ENCODE measurements at places on chromosomes 4 and X.

GRCh38 chr4:189143263-189143952, 797.3 kb upstream of the FRG1 start:
- no peak overlapping the region for H3K27ac ChIP-seq
- no peak overlapping the region for H3K4me3 ChIP-seq

DNA sequence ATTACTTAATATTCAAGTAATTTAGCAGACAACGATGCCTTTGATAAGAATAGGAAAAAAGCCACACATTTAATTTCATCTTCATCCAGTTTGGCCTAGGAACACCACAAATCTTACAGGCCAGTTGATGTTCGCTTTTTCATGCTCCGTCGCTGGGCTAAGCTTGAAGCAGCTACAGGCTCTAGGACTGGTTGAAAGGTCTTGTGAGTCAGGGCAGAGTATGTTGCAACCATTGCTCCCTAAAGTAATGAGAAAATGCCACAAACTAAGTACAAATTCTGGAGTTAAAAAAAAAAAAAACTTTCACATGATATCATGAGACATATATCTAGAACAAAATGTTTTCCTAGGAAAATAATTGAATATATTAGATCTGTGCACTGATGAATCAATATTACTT, 123.8 kb downstream of the RPS6KA6 start:
- no peaks in the 10 kb centered on the region for H3K4me1 ChIP-seq
- H3K27me3 ChIP-seq = no peaks in the 10 kb centered on the region
- no peaks in the 10 kb centered on the region for H3K36me3 ChIP-seq
- DNase-seq = no peak

- no peak overlapping the region for H3K4me3 ChIP-seq
- H3K27ac ChIP-seq = no peak overlapping the region
- no peaks in the 10 kb centered on the region for H3K27me3 ChIP-seq
- H3K36me3 ChIP-seq = no peaks in the 10 kb centered on the region
- DNase-seq = no peak
Observed at GRCh38 chr4:7650606-7651385, 216.1 kb upstream of the PSAPL1 start.

- no peaks in the 10 kb centered on the region for H3K4me1 ChIP-seq
- H3K36me3 ChIP-seq = no peaks in the 10 kb centered on the region
- no peaks in the 10 kb centered on the region for H3K27me3 ChIP-seq
- DNase-seq = no peak
Observed at GRCh38 chrX:10048076-10048475, 80.9 kb downstream of the CLDN34 start.

GRCh38 chrX:11792461-11793421, 34.7 kb downstream of the MSL3 start:
- H3K36me3 ChIP-seq = no peaks in the 10 kb centered on the region
- DNase-seq = no peak
- no peaks in the 10 kb centered on the region for H3K4me1 ChIP-seq
- no peak overlapping the region for H3K4me3 ChIP-seq

DNA sequence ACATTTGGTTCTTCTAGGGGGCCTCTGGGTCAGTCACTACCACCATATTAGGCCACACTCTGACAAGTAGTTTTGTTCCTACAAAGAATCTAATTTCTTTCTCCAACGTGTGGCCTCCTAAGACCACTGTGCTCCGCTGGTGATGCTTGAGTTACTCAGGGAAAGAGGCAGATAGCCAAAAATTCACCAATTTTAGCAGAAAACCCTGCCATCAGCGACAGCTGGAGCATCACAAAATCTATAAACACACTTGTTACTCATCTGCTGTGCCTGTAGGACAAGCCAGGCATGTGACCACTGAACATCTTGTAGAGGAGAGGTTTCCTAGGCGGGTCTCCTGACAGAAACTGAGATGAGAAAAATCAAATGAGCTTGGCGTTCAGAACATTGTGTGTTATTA, 105.4 kb downstream of the SYNPO2 start:
- peak overlapping the region; percentile 55 for H3K27ac ChIP-seq
- no peak overlapping the region for H3K4me3 ChIP-seq
- no peak for DNase-seq
- no peaks in the 10 kb centered on the region for H3K27me3 ChIP-seq

- no peak for DNase-seq
- H3K4me3 ChIP-seq = no peak overlapping the region
- no peaks in the 10 kb centered on the region for H3K36me3 ChIP-seq
- H3K4me1 ChIP-seq = no peaks in the 10 kb centered on the region
Observed at GRCh38 chr4:7460566-7460965, 25.8 kb upstream of the PSAPL1 start.

- H3K4me1 ChIP-seq = no peaks in the 10 kb centered on the region
- DNase-seq = no peak
- H3K4me3 ChIP-seq = no peak overlapping the region
- H3K36me3 ChIP-seq = peaks cover 95% of the 10 kb centered on the region
- H3K27me3 ChIP-seq = no peaks in the 10 kb centered on the region
Observed at GRCh38 chr4:70830054-70830453, 9.6 kb downstream of the GRSF1 start.

DNA sequence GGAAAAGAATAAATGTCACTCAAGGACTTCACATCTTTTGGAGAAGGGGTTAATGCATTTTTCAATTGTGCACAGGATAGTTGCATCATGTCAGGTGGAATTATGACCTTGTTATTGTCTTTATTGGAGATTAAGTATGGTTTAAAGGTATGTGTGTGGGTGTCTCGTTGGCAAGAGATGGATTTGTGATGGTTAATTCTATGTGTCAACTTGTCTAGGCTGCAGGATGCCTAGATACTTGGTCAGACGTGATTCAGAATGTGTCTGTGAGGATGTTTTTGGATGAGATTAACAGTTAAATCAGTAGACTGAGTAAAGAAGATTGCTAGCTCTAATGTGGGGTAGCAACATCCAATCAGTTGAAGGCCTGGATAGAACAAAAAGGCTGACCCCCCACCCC, 42.2 kb upstream of the HSD17B10 start:
- DNase-seq = no peak
- H3K27me3 ChIP-seq = no peaks in the 10 kb centered on the region
- no peaks in the 10 kb centered on the region for H3K4me1 ChIP-seq
- no peak overlapping the region for H3K4me3 ChIP-seq
- H3K27ac ChIP-seq = no peak overlapping the region
- no peaks in the 10 kb centered on the region for H3K36me3 ChIP-seq

DNA sequence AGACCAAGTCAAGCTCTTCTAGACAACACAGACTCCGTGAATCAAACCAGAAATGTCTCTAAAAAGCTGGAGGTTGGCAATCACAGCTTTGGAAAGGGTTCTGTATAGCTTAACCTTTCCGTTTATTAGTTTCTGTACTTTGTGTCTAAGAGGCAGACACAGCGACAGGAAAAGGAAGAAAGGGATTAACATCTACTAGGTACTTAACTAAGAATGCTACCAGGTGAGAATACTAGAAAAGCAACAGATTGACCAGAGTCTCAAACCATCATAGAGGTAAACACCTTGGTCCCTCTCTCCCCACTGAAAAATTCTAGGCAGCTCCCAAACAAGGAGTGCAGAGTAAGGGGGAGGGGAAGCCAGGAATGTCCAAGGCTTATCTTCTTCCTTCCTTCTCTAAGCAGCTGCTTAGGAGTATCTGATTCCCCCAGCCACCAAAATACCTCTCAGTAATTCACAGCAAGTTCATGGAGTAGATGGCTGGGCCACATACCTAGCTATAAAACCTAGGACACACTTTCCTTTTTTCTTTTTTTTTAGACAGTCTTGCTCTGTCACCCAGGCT, 80.8 kb downstream of the APBB2 start:
- no peaks in the 10 kb centered on the region for H3K27me3 ChIP-seq
- no peaks in the 10 kb centered on the region for H3K36me3 ChIP-seq
- DNase-seq = no peak
- H3K4me3 ChIP-seq = no peak overlapping the region

DNA sequence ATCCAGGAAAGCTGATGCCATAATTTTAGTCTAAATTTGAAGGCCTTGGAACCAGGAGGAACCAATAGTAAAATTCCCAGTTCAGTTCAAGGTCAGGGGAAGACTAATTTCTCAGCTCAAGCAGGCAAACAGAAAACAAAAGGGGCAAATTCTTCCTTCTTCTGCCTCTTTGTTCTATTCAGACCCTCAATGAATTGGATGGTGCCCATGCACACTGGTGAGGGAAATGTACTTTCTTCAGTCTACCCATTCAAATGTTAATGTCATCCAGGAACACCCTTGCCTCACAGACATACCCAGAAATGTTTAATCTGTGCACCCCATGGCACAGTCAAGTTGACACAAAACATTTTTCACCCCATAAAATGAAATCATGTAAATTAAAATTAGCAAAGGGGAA, 1851.2 kb upstream of the ADGRL3 start:
- H3K27ac ChIP-seq = no peak overlapping the region
- H3K4me1 ChIP-seq = no peaks in the 10 kb centered on the region
- no peaks in the 10 kb centered on the region for H3K36me3 ChIP-seq
- H3K4me3 ChIP-seq = no peak overlapping the region

GRCh38 chrX:31593353-31593752, 521.5 kb upstream of the FTHL17 start:
- H3K4me3 ChIP-seq = no peak overlapping the region
- no peaks in the 10 kb centered on the region for H3K36me3 ChIP-seq
- H3K27ac ChIP-seq = no peak overlapping the region
- H3K27me3 ChIP-seq = no peaks in the 10 kb centered on the region
- no peak for DNase-seq
- H3K4me1 ChIP-seq = no peaks in the 10 kb centered on the region

- H3K4me3 ChIP-seq = no peak overlapping the region
- no peaks in the 10 kb centered on the region for H3K36me3 ChIP-seq
- no peak for DNase-seq
- H3K4me1 ChIP-seq = no peaks in the 10 kb centered on the region
- no peaks in the 10 kb centered on the region for H3K27me3 ChIP-seq
Observed at GRCh38 chr4:93791570-93792195, 36.9 kb upstream of the ATOH1 start.

GRCh38 chrX:3757510-3758025, 44.1 kb upstream of the PRKX start:
- no peak overlapping the region for H3K27ac ChIP-seq
- no peaks in the 10 kb centered on the region for H3K36me3 ChIP-seq
- no peak overlapping the region for H3K4me3 ChIP-seq

GRCh38 chr4:92236877-92237276, 66.9 kb upstream of the GRID2 start:
- H3K27me3 ChIP-seq = no peaks in the 10 kb centered on the region
- no peak overlapping the region for H3K27ac ChIP-seq
- H3K4me1 ChIP-seq = no peaks in the 10 kb centered on the region
- no peak for DNase-seq
- H3K4me3 ChIP-seq = no peak overlapping the region
- H3K36me3 ChIP-seq = no peaks in the 10 kb centered on the region

- H3K36me3 ChIP-seq = no peaks in the 10 kb centered on the region
- H3K4me3 ChIP-seq = no peak overlapping the region
- no peaks in the 10 kb centered on the region for H3K4me1 ChIP-seq
- DNase-seq = no peak
Observed at GRCh38 chr4:20020056-20020455, 231.6 kb upstream of the SLIT2 start.

- no peak overlapping the region for H3K27ac ChIP-seq
- H3K4me1 ChIP-seq = no peaks in the 10 kb centered on the region
- no peak for DNase-seq
- no peaks in the 10 kb centered on the region for H3K27me3 ChIP-seq
Observed at GRCh38 chrX:155888139-155888538, 7.0 kb downstream of the VAMP7 start.

GRCh38 chr4:141705747-141706377, 69.5 kb downstream of the IL15 start:
- H3K4me3 ChIP-seq = no peak overlapping the region
- no peaks in the 10 kb centered on the region for H3K4me1 ChIP-seq
- H3K27me3 ChIP-seq = no peaks in the 10 kb centered on the region
- no peaks in the 10 kb centered on the region for H3K36me3 ChIP-seq
- no peak overlapping the region for H3K27ac ChIP-seq

- no peak overlapping the region for H3K4me3 ChIP-seq
- H3K4me1 ChIP-seq = no peaks in the 10 kb centered on the region
- DNase-seq = no peak
- no peak overlapping the region for H3K27ac ChIP-seq
- no peaks in the 10 kb centered on the region for H3K36me3 ChIP-seq
Observed at GRCh38 chr4:16334601-16335000, 108.3 kb upstream of the TAPT1 start.

GRCh38 chrX:95675794-95676193, 1008.8 kb upstream of the DIAPH2 start:
- no peak overlapping the region for H3K4me3 ChIP-seq
- H3K4me1 ChIP-seq = no peaks in the 10 kb centered on the region
- no peaks in the 10 kb centered on the region for H3K27me3 ChIP-seq
- no peaks in the 10 kb centered on the region for H3K36me3 ChIP-seq
- DNase-seq = no peak

GRCh38 chr4:174423257-174423944, 98.9 kb downstream of the HPGD start:
- H3K4me1 ChIP-seq = peaks cover 7% of the 10 kb centered on the region
- no peak for DNase-seq
- H3K27me3 ChIP-seq = no peaks in the 10 kb centered on the region
- H3K4me3 ChIP-seq = no peak overlapping the region
- H3K27ac ChIP-seq = no peak overlapping the region
- no peaks in the 10 kb centered on the region for H3K36me3 ChIP-seq

- no peaks in the 10 kb centered on the region for H3K27me3 ChIP-seq
- H3K27ac ChIP-seq = no peak overlapping the region
- no peak overlapping the region for H3K4me3 ChIP-seq
Observed at GRCh38 chr4:47855350-47855749, 17.5 kb upstream of the CORIN start.

- DNase-seq = no peak
- H3K36me3 ChIP-seq = no peaks in the 10 kb centered on the region
- no peak overlapping the region for H3K4me3 ChIP-seq
- H3K27me3 ChIP-seq = no peaks in the 10 kb centered on the region
- no peak overlapping the region for H3K27ac ChIP-seq
Observed at GRCh38 chr4:179291657-179292056, 1849.4 kb upstream of the AGA start.

DNA sequence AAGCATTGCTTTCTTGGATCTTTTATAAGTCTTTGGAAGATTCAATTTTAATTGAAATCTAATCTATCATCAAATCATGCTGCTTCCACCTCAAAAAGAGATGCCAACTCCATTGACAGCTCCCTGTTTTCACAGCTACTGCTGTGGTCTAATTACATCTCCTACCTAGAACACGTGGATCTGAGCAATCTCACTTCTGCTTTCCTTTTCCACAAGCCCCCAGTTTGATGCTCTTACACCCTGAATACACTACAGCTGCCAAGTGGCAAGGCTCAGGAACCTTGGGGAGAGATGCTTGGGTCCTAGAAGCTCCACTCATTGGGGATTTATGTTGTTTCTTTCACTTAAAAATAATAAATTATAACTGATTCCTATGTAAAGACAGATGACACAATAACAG, 172.0 kb downstream of the CFAP299 start:
- DNase-seq = no peak
- no peaks in the 10 kb centered on the region for H3K27me3 ChIP-seq
- H3K36me3 ChIP-seq = no peaks in the 10 kb centered on the region
- H3K4me1 ChIP-seq = no peaks in the 10 kb centered on the region
- no peak overlapping the region for H3K4me3 ChIP-seq
- H3K27ac ChIP-seq = no peak overlapping the region

- H3K4me1 ChIP-seq = no peaks in the 10 kb centered on the region
- H3K36me3 ChIP-seq = no peaks in the 10 kb centered on the region
- H3K27me3 ChIP-seq = no peaks in the 10 kb centered on the region
- no peak overlapping the region for H3K27ac ChIP-seq
- no peak for DNase-seq
- H3K4me3 ChIP-seq = no peak overlapping the region
Observed at GRCh38 chr4:8268211-8268610, 1.3 kb upstream of the HTRA3 start.

Data from right atrium auricular region (tissue), 2 donors.